Myocyte (in vitro differentiated cells): ENCODE measurements at places on chromosomes 6 and 20.

DNA sequence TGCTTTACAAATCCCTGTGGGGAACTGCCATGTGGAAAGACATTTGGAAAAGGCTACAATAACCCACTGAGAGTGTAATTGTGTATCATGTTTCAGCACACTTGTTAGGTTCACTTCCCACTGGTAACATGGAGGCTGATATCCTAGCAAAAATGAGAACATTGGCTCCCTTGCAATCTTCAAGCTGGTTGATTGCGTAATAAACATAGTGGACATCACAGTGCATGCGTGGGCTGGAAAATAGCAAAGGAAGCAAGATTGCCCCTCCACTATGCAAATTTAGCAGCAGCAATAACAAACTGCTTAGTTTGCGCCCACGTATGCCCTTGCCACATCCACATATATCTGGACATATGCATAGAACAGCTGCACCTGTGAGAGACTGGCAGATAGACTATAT, 410.2 kb downstream of the MEI4 start:
- DNase-seq = peak; percentile 20

- no peak for DNase-seq
Observed at GRCh38 chr6:160891690-160892089, 99.9 kb upstream of the MAP3K4 start.

- DNase-seq = peak; percentile 1
Observed at GRCh38 chr20:59221707-59222252, 58.2 kb downstream of the ZNF831 start.

GRCh38 chr20:11182720-11183119, 508.9 kb upstream of the JAG1 start:
- no peak for DNase-seq

GRCh38 chr6:122839906-122840305, 50.8 kb downstream of the SMPDL3A start:
- DNase-seq = no peak

DNA sequence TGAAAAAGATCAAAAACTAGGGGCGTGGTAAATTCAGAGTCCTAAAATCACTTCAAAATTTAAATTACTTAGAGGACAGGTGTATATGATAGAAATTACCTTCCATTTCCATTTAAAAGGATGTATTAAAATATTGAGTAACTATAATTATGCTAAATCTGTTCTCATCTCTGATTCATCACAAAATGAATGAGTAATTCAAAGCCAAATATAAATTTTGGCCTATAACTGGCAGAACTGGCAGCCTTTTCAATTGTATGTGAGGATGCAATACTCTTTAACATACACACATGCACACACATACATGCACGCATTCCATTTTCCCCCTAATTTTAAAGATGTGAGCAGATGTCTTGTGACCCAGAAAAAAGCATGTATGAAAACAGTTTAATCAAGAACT, 194.6 kb downstream of the EPM2A start:
- no peak for DNase-seq
